Stimulated activated CD4-positive, alpha-beta T cell treated with anti-CD3 and anti-CD28 coated beads, Interleukin-1b, Interleukin-23, amount 100 ng/mL, for 1 hour (primary cell): ENCODE measurements at places on chromosomes 5 and 9.

- no peak for DNase-seq
Observed at GRCh38 chr9:112921549-112921948, 30.9 kb upstream of the SLC46A2 start.

DNA sequence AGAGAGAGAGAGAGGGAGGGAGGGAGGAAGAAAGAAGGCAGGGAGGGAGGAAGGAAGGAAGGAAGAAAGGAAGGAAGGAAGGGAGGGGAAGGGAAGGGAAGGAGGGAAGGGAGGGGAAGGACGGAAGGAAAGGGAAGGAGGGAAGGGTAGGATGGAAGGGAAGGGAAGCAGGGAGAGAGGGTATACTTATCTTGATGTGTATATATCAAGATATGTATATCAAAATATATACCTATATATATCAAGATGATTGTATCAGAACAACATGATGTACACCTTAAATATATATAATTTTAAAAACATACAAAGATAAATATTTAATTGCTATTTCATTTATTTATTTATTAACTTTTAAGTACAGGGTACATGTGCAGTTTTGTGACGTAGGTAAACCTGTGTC is 96.8 kb upstream of the ADAMTS16 start:
- no peak for DNase-seq

- no peak for DNase-seq
Observed at GRCh38 chr5:114477816-114478334, 116.0 kb downstream of the KCNN2 start.

DNA sequence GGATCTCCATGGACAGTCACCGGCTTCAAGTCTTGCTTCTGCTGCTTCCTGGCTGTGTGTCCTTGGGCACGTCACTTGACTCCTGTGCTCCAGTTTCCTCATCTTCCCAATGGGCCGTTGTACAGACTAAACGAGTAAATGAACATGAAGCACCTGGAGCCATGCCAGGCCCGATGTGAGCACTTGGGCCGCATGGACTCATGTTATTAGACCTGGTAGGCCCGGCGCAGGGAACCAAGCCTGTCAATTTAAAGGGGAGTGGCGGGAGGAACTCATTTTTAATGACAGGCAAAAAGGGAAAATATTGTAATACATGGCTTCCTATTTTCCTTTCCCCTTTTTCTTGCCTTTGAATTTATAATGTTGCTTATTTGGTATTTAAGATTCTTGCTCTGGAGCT is 47.5 kb downstream of the TENT4A start:
- no peak for DNase-seq

DNA sequence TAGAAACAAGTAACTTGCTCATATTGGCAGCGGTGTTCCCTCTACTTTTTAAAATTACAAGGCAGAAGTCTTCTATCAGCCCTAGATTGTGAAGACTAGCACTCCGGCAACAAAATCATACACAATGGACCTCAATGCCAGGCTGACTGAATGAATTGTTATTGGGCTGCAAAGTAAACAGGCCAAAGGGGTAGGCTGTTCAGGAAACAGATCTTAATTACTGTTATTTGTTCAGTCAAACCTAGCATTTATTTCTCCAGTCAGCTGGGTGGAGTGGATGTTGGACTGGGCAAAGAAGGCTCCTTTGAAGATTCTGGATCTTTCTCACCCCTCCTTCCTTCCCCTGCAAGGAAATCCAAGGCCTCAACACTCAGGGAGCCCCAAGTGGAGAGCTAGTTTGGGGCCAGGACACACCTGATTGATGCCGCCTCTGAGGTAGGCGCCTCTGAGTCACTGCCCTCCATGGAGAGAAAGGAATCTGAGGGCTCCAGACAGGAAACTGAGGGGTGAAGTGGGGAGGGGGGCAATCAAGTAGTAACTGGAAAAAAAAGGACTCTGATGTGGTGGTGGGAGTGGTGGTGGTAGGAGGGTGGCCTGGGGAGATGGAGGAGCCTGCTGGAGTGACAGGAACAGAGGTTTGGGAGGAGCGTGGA is 35.5 kb downstream of the SERINC5 start:
- DNase-seq = no peak

DNA sequence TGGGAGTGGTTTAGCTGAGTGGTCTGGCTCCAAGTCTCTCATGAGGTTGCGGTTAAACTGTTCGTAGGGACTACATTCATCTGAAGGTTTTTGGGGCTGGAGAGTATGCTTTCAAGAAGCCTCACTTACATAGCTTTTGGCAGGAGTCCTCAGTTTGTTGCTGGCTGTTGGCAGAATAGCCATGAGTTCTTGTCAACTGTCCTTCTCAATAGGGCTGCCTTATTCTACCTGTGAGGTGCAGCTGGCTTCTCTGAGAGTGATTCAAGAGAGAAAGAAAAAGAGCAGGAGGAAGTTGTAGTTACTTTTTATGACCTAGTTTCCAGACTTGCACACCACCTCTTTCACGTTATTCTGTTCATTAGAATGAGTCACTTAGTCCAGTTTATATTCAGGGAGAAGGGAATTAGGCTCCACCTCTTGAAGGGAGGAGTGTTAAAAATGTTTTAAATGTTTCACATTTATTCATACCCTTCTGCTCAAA is 33.2 kb downstream of the YTHDC2 start:
- DNase-seq = no peak

DNA sequence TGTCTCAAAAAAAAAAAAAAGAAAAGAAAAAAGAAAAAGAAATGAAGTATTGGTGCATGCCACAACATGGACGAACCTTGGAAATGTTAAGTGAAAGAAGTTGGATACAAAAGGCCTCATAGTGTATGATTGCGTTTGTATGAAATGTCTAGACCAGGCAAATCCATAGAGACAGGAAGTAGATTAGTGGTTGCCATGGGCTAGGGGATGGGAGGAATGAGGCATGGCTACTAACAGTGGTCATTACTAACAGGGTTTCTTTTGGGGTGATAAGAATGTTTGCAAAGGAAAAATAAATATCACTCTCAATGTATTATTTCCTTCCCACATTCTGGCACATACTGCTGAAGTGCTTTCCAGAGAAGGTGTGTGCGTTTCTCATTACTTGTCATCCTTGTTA is 44.1 kb downstream of the UGCG start:
- no peak for DNase-seq

DNA sequence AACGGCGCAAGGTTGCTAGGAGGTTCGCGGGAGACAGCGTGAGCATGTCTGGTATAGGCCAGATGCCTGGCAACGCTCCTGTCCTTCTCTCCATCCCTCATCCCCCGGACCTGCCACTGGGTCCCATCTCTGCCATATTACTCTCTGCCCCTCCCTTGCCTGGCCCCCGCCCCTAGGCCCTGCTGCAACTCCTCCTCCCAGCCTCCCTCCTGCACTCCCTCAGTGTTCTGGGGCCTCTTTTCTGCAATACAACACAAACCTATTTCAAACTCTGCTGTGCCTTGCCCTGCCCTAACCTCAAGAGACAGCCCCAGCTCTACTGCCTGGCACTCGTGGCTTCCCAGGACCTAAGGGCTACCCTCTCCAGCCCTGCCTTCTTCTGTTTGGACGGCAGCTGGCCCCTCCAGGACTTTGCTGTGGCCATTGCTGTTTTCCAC is 8.9 kb upstream of the DBN1 start:
- DNase-seq = no peak

GRCh38 chr5:60896991-60897390 is 47.9 kb downstream of the ERCC8 start:
- DNase-seq = no peak

GRCh38 chr9:76985581-76985980 is 33.9 kb upstream of the FOXB2 start:
- no peak for DNase-seq

DNA sequence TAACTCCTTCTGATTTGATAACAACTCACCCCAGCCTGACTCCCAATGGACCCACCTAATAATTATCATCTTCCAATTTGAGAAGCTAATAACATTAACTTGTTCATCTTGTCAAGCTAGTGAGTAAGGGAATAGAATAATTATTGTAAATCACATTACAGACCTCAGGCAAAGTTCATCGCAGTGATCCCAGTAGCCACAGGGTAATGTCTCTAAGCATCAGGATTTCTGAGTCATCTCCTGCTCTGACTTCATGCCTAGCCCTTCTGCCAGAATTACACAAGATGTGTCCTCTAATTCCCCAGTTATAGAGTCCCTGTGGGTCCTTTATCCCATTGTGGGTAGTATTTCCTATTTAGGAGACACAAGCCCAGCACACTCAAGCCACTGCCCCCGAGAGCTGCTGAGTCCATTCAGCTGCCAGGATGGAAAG is 365.7 kb downstream of the DEPDC1B start:
- DNase-seq = no peak
